Left lung (tissue), 14 donors: ENCODE measurements at places on chromosomes 2 and 18. TPM values are rescaled to one million over a fixed set of nuclear protein-coding genes. Genes with fewer than 3 reads are reported as not detected.

DNA sequence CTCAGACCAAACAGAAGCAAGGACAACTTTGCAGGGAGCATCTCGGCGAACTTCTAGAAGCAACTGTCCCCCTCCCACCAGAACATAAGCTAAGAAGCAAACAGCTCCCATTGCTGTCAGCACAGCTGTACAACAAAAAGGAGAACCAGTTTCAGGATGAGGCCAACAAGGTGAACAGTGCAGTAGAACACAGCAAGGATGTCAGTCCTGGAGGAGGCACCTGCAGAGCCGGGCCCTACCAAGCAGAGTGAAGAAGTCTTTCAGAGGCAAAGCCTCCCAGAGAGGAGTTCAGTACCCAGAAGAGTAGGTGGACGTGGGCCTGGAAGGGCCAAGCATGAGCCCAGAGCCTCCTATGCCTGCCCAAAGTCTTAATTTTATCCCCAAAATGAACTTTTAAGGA is 1.0 kb downstream of the PASK start:
- no peaks in the 10 kb centered on the region for H3K27me3 ChIP-seq
- no peaks in the 10 kb centered on the region for H3K36me3 ChIP-seq
- peaks cover 22% of the 10 kb centered on the region for H3K4me1 ChIP-seq
- DNase-seq = peak; percentile 14

GRCh38 chr2:56100791-56101312 is 82.9 kb upstream of the CCDC85A start:
- DNase-seq = no peak
- no peak overlapping the region for H3K4me3 ChIP-seq
- H3K4me1 ChIP-seq = no peaks in the 10 kb centered on the region
- no peaks in the 10 kb centered on the region for H3K27me3 ChIP-seq
- H3K27ac ChIP-seq = no peak overlapping the region

GRCh38 chr2:41847744-41848441 is 199.9 kb upstream of the PKDCC start:
- no peaks in the 10 kb centered on the region for H3K4me1 ChIP-seq
- peaks cover 5% of the 10 kb centered on the region for H3K27me3 ChIP-seq
- H3K27ac ChIP-seq = no peak overlapping the region
- DNase-seq = no peak
- no peak overlapping the region for H3K4me3 ChIP-seq

DNA sequence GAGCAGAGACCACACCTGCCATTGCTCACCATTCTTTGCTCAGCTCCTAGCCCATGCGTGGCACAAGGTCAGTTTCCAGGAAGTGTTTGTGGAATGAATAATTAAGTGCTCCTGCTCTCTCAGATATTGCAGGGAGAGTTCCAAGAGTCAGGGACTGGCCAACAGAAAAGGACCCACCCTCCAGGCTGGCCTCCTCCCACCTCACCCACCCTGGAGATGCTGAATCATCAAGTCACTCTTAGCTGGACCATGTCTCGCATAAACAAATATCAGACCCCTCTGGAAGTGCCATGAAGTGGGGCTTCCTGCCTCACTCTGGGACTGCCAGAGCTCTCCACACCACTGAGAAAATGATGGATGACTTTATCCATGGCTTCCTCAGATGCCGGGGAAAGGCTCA is 256.0 kb downstream of the TNS1 start:
- no peak overlapping the region for H3K4me3 ChIP-seq
- H3K27ac ChIP-seq = no peak overlapping the region
- no peak for DNase-seq
- no peaks in the 10 kb centered on the region for H3K27me3 ChIP-seq

- no peaks in the 10 kb centered on the region for H3K36me3 ChIP-seq
- H3K4me1 ChIP-seq = peaks cover 45% of the 10 kb centered on the region
Observed at GRCh38 chr2:181463588-181463987, 6.4 kb downstream of the ITGA4 start.

DNA sequence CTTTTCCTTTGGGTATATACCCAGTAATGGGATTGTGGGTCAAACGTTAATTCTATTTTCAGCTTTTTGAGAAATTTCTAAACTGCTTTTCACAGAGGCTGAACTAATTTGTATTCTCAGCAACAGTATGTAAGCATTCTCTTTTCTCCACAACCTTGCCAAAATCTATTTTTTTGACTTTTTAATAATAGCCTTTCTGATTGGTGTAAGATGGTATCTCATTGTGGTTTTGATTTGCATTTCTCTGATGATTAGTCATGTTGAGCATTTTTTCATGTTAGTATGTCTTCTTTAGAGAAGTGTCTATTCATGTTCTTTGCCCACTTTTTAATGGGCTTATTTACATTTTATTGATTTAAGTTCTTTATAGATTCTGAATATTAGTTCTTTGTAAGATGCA is 145.5 kb downstream of the TRABD2A start:
- H3K27me3 ChIP-seq = no peaks in the 10 kb centered on the region
- no peak overlapping the region for H3K27ac ChIP-seq
- no peaks in the 10 kb centered on the region for H3K36me3 ChIP-seq
- no peak overlapping the region for H3K4me3 ChIP-seq
- no peaks in the 10 kb centered on the region for H3K4me1 ChIP-seq

DNA sequence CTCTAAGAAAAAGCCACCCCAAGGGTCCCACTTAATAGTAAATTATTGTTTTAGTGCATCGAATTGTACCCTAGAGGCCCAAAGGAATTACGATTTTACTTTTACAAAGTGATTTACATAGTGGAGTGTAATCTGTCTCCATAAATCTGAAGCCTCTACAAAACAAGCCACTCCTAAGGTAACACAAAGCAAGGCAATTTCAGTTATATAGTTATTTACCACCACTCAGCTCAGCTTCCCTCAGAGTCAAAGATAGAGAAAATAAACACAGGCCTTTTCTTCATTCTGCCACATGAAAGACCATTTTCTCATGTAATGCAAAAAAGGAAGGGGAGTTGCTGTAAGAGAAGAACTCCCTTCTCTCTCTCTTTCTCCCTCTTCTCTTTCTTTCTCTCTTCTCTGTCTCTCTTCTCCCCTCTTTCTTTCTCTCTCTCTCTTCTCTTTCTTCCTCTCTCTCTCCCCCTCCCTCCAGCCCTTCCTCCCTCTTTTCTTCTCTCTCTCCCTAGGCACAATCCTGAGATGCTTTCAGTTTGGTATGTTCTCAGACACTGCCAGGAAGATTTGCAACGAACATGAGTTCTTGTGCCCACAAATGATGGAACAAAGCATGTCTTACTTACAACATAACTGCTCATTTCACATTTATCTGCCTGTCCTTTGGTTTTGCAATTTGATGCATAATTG is 264.5 kb downstream of the BCL2 start:
- no peaks in the 10 kb centered on the region for H3K27me3 ChIP-seq
- no peaks in the 10 kb centered on the region for H3K4me1 ChIP-seq
- no peak overlapping the region for H3K4me3 ChIP-seq
- DNase-seq = no peak

DNA sequence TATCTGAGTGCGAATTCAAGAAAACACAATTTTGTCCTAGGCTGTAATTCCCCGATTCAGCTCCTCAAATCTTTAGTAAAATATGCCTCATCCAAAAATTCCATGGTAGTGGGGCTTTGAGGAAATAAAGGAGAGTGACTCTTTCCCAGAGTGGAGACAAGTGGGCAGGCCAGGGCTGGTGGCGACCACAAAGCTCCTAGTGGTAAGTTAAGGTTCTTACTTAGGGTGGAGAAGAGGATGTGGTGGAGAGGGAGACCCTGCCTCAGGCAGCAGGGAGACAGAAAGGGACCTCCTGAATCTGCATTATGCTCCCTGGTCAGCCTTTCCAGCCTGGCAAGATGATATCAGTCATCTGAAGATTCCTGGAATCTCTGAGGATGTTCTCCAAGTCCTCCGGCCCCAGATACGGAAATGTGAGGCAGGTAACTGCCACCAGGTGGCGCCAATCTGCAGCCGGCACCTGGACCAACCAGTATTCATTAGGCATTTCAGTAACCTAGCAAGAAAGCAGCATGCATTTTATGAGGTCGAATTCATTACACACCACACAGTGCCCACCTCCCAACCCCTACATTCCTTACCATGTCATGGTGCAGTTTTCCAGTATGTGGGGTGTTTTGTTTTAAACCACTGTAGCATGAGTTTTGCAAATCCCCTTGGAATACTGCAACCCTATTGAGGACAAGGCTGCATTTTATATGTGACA is 106.4 kb downstream of the POLE4 start:
- DNase-seq = peak; percentile 87
- H3K27me3 ChIP-seq = no peaks in the 10 kb centered on the region
- H3K27ac ChIP-seq = no peak overlapping the region
- no peak overlapping the region for H3K4me3 ChIP-seq

DNA sequence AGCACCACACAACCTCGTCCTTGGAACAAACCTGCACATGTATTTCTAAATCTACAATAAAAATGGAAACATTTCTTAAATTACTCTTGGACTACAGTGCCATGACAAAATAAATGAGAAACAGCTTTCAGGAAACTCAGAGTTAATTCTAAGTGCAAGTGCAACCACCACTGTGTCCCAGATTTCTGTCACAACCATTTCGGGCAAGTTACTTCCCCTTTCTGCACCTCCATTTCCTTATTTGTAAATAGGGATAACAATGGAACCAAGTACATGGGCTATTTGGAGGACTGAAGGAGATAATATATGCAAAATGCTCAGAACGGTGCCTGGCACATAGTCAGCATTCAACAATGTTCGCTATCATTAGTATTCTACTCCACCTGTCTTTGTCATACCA is 93.2 kb downstream of the CACNB4 start:
- H3K27ac ChIP-seq = no peak overlapping the region
- H3K36me3 ChIP-seq = no peaks in the 10 kb centered on the region
- no peak overlapping the region for H3K4me3 ChIP-seq
- H3K4me1 ChIP-seq = peaks cover 4% of the 10 kb centered on the region
- H3K27me3 ChIP-seq = no peaks in the 10 kb centered on the region

- H3K27ac ChIP-seq = no peak overlapping the region
- H3K36me3 ChIP-seq = no peaks in the 10 kb centered on the region
- no peak for DNase-seq
- H3K4me1 ChIP-seq = no peaks in the 10 kb centered on the region
Observed at GRCh38 chr2:204535764-204536163, 9.5 kb upstream of the PARD3B start.

- DNase-seq = no peak
- H3K36me3 ChIP-seq = no peaks in the 10 kb centered on the region
- H3K4me1 ChIP-seq = no peaks in the 10 kb centered on the region
- H3K27me3 ChIP-seq = no peaks in the 10 kb centered on the region
- no peak overlapping the region for H3K4me3 ChIP-seq
- no peak overlapping the region for H3K27ac ChIP-seq
Observed at GRCh38 chr2:195636890-195637289, 20.1 kb upstream of the SLC39A10 start.

DNA sequence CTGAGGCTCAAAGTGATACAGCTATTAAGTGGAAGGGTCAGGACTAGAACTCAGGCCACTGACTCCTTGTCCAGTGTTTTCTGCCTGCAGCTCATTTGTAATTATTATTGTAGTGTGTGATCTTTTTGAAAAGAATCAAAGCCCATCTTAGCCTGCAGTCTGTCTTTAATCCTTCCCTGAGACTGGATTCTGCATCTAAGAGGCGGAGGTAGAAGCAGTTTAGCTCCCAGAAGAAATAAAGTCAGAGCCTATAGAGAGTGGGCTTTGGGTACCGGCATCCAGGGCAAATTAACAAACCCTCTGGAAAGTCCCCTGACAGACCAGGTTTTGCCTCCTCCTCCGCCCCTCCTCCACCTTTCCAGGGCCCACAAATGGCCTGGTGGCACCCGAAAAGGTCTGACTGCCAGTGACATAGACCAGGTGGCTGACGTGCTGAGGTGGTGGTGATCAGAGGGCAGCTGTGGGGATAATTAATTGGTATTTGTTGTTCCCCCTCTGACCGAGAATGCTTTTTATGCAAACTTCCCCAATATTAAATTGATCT is 2.2 kb upstream of the RAX start:
- no peak overlapping the region for H3K4me3 ChIP-seq
- no peak overlapping the region for H3K27ac ChIP-seq
- DNase-seq = no peak
- peaks cover 9% of the 10 kb centered on the region for H3K4me1 ChIP-seq
- H3K27me3 ChIP-seq = peaks cover 56% of the 10 kb centered on the region

- no peaks in the 10 kb centered on the region for H3K36me3 ChIP-seq
- no peaks in the 10 kb centered on the region for H3K4me1 ChIP-seq
- peak; percentile 78 for DNase-seq
- no peaks in the 10 kb centered on the region for H3K27me3 ChIP-seq
- H3K27ac ChIP-seq = no peak overlapping the region
Observed at GRCh38 chr2:25088817-25089516, 47.1 kb downstream of the EFR3B start.

GRCh38 chr2:225889452-225889851 is 489.9 kb downstream of the NYAP2 start:
- H3K4me1 ChIP-seq = no peaks in the 10 kb centered on the region
- no peaks in the 10 kb centered on the region for H3K27me3 ChIP-seq
- DNase-seq = no peak
- H3K4me3 ChIP-seq = no peak overlapping the region

- no peaks in the 10 kb centered on the region for H3K27me3 ChIP-seq
- H3K36me3 ChIP-seq = no peaks in the 10 kb centered on the region
- H3K27ac ChIP-seq = no peak overlapping the region
- DNase-seq = no peak
- H3K4me1 ChIP-seq = peaks cover 24% of the 10 kb centered on the region
Observed at GRCh38 chr2:20419752-20420151, 27.1 kb upstream of the RHOB start.

- H3K4me3 ChIP-seq = no peak overlapping the region
- H3K36me3 ChIP-seq = no peaks in the 10 kb centered on the region
- no peaks in the 10 kb centered on the region for H3K4me1 ChIP-seq
- no peak overlapping the region for H3K27ac ChIP-seq
- H3K27me3 ChIP-seq = no peaks in the 10 kb centered on the region
- DNase-seq = no peak
Observed at GRCh38 chr2:107364361-107364950, 462.2 kb upstream of the RGPD4 start.

DNA sequence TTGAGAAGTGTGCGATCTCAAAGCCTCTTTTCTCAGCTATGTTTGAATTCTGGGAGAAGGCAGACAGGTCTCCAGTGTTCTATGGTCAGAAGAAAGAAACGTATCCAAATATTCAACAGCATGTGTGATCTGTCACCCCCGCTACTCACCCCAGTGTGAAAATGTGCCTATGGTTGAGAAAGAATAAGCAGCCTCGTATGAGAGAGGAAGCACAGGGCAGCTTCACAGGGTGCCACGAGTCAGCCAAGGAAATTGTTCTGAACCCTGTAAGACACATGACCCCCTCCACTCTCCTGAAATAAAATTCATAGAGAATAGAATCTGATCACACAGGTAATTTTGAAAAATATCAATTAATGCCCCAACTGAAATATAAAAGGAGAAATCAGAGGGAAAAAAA is 8.0 kb upstream of the SF3B1 start:
- no peak overlapping the region for H3K4me3 ChIP-seq
- no peaks in the 10 kb centered on the region for H3K4me1 ChIP-seq
- H3K36me3 ChIP-seq = no peaks in the 10 kb centered on the region
- H3K27me3 ChIP-seq = no peaks in the 10 kb centered on the region
- no peak overlapping the region for H3K27ac ChIP-seq

GRCh38 chr2:240127911-240128607 is 8.0 kb downstream of the COPS9 start:
- no peak overlapping the region for H3K27ac ChIP-seq
- H3K36me3 ChIP-seq = no peaks in the 10 kb centered on the region
- no peak overlapping the region for H3K4me3 ChIP-seq
- no peaks in the 10 kb centered on the region for H3K4me1 ChIP-seq
- DNase-seq = no peak

The CCDC74B gene
- 2.4 TPM for total RNA-seq

The SPDYA gene
- total RNA-seq = 0.65 TPM

The MOGAT1 gene
- total RNA-seq = 0.26 TPM

The TTC27 gene
- 9.9 TPM for total RNA-seq

The C2orf15 gene
- 4.0 TPM for total RNA-seq

The IAH1 gene
- 56.0 TPM for total RNA-seq

The INPP5D gene
- 40.5 TPM for total RNA-seq

The SPATS2L gene
- 96.0 TPM for total RNA-seq

The SIGLEC15 gene
- total RNA-seq = 0.47 TPM

The ALPI gene
- total RNA-seq = not detected

The CHAC2 gene
- 9.6 TPM for total RNA-seq

The ALLC gene
- not detected for total RNA-seq

The CDKL4 gene
- 0.79 TPM for total RNA-seq
